HEK293T (cell line): ENCODE measurements at places on chromosomes 5 and 9.

GRCh38 chr5:14429101-14430050 lies 152.2 kb upstream of the OTULINL start:
- DNase-seq: no peak

- peak; percentile 50 for DNase-seq
Observed at GRCh38 chr5:167699432-167699831, 592.0 kb upstream of the WWC1 start.

GRCh38 chr5:54738118-54738972 lies 220.8 kb downstream of the SNX18 start:
- DNase-seq: no peak

DNA sequence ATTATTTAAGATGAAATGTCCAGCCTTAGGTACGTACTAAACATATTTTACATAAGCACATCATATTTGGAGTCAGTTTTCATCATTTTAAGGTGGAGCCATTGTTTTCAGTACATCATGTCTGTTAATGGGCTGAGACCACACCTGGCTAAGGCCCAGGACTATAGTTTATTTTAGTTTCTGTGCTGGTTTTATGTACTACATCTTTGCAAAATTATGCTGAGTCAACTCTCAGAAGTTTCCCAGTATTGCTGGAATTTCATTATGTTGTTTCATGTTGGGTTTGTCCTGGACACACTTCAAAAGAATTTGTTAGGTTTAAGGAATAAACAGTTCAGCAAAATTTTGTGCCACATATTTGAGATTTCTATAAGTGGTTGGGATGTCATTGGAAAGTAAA lies 171.2 kb downstream of the CCDC171 start:
- DNase-seq: no peak

DNA sequence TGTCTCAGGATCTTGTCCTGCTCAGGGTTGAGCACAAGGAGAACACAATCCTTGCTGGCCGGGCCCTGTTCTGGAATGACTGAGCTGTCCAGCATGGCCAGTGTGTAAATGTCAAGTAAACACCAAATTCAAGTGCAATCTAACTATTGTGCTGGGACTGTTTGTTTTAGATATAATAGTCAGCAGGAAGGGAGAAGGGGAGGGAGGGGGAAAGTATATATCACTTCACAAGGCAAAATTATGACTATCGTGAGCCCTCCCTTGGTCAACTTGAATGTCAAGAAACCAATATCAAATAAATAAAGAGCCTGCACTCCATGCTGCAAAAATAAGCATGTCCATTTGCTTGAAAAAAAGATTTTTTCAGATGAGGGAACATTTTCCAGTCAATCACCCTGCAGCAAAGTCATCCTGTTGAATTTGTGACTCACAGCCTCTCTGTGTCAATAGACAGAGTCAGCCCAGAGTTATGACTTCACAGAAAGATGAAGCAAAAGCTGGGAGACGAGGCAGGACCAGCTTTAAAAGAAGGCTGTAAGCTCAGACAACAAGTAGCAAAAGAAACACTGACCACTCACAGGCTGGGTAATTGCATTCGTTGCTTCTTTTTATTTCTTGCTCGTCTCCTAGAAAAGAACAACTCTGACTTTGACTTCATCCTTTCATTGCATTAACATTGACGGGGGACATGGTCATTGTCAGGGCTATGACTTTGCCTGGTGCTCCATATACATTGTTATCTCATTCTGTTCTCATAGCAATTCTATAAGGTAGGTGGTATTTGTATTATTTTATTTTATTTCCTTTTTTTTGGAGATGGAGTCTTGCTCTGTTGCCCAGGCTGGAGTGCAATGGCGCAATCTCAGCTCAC lies 15.3 kb upstream of the KLF4 start:
- DNase-seq: no peak

- DNase-seq: no peak
Observed at GRCh38 chr9:99173570-99174504, 47.9 kb downstream of the ALG2 start.

DNA sequence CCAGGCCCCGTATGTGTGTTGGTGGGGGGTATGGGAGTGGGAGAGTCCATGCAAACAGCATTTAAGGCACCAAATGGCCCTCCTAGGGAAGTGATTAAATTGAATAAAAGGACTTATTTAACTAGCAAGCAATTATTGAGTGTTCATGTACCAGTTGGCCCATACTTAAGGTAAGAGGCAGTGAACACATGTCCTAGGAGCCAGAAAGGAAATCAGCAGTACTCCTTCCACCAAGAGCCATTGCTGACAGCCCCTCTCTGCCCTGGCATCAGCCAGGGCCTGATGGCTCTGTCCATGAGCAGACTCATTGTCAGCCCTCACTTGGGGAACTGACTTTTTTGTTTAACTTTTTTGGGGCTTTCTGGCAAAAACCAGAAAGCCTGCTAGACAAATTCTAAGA lies 10.4 kb upstream of the SHROOM1 start:
- DNase-seq: no peak

DNA sequence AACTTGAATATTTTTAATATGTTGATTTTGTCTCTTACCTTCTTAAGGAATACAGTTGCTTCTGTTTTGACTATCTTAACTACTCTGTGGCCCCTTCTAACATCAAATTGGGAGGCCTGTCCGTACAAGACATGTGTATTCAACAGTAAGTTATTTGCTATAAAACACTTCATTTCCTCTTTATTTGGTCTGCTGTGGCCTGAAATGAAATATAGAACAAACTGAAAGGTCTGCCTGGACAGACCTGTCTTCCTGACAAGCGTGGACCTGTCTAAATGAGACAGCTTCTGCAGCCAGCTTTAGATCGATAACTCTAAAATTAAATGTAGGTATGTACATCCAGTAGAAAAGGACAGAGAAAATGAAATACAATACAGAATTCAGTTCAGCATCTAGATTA lies 2.2 kb upstream of the LPAR1 start:
- no peak for DNase-seq

DNA sequence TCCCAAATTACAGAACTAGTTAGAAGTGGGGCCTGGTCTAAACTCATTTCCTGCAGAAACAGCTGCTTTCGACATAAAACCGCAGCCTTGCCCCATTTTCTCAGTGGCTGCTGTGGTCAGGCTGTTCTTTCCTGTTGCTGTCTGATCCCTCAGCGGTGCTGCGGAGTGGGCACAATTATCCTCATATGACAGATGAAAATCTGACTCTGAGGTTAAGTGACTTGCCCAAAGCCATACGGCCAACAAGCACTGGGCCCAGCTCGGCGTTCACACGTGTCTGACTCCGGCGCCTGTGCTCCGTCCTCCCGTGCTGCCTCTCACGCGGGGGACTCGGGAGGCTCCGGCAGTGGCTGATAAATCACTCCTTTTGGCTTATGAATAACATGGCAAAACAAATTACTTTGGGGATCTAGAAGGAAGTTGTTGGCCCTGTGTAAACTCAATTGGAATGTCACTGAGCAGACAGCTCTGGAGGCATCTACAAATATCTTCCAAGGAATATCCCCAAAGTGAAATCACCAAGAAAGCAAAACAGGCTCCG lies 142.6 kb upstream of the LMX1B start:
- no peak for DNase-seq

GRCh38 chr5:82622711-82623514 lies 344.8 kb upstream of the RPS23 start:
- no peak for DNase-seq

GRCh38 chr5:125607018-125607417 lies 816.2 kb upstream of the GRAMD2B start:
- no peak for DNase-seq

GRCh38 chr5:79689541-79690466 lies at the start of gene CMYA5:
TSS of gene CMYA5 (plus strand) at chr5:79689836. CDS start at chr5:79689908, 72 bp downstream.
- no peak for DNase-seq

DNA sequence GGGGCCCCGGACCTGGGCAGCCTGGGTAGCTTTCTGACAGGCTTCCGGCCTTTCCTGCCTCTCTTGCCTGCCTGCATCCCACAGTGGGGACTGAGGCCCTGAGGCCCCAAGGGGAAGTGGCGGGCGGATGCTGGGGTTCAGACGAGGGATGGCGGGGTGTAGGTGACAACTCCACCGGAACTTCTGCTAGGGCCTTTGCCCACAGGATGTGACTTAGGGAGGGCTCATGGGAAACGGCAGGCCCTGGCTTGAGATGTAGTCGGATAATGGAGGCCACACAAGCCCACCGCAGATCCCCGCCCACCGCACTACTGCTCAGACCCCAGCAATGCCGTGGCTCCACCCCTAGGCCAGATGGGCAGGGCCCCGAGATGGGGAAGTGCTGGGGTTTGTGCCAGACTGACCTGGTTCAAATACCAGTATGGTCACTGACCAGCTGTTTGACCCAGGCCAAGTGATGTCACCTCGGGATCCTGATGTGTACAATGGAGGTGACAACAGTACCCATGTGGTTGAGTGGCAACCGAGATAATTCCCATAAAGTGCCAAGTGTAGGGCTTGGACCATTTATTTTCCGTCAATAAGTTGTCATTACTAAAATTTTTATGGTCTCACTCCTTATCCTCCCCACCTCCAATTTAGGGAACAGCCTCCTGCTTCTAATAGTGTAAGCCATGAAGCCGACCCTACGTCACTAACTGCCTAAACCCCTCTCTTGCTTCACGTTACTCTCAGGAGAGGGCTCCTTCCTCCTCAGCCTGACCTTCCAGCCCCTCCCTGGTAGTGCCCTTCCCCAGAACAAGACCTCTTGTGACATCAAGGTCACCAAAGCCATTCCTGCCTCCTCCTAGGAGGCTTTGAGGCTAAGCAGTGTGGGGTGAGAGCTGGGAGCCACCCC lies 2.5 kb upstream of the CDK9 start:
- DNase-seq: no peak

DNA sequence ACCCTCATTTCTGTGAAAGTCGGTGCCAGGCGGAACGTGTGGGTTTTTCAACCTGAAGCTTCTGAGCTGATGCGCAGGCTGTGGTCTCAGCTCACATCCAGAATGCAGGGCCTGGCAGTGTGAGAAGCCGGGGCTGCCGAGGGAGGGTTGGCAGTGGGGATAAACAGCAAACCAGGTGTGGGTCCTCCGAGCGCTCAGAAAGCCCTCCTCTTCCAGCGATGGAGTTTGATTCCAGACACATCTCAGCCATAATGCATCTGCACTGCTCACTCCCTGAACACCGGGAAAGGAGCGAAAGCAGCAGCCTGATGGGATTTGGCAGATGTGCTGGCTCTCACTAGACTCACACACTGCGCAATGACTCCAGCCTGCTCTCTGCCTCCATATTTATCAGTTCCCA lies 280.1 kb downstream of the HSPA4 start:
- no peak for DNase-seq

- DNase-seq: no peak
Observed at GRCh38 chr5:138495351-138495750, 30.1 kb downstream of the EGR1 start.

GRCh38 chr5:158351485-158352125 lies 492.7 kb upstream of the CLINT1 start:
- no peak for DNase-seq

DNA sequence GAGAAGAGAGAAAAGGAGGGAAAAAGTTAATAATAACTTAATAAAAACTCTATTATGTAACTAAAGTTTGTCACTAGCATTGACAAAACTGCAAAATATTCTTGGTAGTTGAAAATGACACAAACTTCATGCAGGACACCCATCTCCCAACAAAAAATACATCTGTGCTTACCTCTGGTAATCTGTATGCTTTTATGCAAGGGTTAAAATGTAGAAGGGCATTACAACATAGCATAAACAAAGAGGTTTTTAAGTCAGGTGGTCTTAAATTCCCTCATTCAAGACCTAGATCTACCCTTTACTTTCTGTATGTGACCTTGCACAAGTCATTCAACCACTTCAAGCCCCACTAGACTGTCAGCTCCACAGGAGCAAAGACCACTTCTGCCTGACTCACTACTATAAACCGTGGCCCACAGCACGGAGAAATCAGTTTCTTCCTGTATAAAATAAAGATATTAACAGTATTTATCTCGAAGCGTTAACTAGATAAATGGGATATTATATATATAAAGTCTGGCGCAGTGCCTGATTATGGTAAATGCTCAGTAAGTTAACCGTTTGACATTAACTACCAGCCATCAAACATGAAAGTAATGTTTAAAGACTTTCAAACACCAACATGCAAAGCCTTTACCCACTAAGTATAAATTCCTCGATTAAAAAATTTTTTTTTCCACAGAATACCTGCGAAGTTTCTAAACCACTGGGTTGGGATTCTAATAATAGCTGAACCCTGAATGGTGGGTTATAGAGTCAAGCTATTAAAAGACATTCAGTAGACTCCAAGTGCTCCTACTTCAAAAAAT lies 2.0 kb downstream of the FBXL17 start:
- DNase-seq: no peak

- no peak for DNase-seq
Observed at GRCh38 chr9:1383899-1384455, 333.8 kb downstream of the DMRT2 start.

- DNase-seq: no peak
Observed at GRCh38 chr9:103362986-103363385, 367.9 kb downstream of the CYLC2 start.

- DNase-seq: no peak
Observed at GRCh38 chr9:27384262-27385014, 87.5 kb upstream of the EQTN start.
